ENCODE measurements at places on chromosomes 1 and 21.
A peak's percentile ranks its signal among the peaks of the same experiment; 100 is the strongest.

DNA sequence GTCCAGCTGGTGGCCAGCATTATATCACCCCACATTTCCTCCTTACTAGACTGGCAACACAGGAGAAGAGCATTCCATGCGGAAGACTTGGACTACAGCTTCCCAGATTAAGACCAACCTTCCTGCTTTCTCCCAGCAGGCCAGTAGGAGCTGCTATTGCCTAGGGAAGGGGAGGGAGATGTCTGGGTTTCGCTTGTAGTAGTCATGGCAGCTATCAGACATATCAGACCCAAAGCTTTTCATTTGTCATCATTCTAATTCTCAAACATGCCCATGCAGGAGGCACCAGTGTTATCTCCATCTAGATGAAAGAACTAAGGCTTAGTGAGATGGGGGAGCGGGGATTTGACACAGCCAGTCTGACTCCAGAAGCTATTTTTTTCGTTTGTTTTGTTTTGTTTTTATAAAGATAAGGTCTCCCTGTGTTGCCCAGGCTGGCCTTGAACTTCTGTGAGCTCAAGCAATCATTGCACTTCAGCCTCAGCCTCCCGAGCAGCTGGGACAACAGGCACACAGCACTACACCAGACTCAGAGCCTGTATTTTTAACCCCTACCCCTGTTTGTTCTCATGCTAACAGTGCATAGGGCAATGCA is 4.5 kb downstream of the PLA2G2A start:
- no peak for DNase-seq

GRCh38 chr1:117093870-117094621 is 27.5 kb downstream of the TRIM45 start:
- no peak for DNase-seq

DNA sequence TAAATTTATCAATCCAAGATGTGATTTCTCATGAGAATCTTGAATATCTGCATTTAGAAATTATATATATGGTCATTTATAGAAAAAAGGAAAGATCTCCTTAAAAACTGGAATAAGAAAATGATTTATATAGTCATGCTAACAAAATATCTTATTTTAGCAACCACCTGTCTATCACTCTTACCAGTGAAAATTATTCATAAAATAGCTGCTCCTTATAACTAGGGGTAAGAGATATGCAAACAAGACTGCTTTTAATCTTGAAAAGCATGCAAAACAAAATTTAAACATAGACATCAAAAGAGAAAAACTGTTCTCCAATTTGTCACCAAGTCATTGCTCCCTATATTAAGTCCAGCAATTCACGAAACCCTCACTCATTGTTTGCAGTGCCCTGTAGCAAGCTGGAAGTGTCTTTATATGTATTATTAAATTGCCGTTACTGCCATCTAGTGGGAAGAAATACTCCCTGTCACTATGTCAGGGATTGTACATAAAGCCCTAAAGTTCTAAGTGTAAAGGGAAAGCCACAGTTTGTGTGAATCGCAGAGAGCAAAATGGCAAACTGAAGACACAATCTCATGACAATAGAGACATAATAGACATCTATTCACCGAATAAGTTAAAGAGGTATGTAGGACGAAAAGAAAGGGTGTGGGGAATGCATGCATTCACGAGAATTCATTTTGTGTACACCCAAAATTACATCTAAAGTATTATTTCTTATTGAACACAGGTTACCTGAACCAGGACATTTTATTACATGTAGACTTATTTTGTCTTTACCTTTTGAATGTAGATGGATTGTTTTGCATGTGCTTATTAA is 600.5 kb downstream of the USP25 start:
- DNase-seq: peak; percentile 73

- DNase-seq: no peak
These were observed 23.9 kb downstream of the INPP5B start for GRCh38 chr1:37922767-37923550.

GRCh38 chr1:104884939-104885338 is 1135.2 kb downstream of the AMY1C start:
- DNase-seq: no peak

DNA sequence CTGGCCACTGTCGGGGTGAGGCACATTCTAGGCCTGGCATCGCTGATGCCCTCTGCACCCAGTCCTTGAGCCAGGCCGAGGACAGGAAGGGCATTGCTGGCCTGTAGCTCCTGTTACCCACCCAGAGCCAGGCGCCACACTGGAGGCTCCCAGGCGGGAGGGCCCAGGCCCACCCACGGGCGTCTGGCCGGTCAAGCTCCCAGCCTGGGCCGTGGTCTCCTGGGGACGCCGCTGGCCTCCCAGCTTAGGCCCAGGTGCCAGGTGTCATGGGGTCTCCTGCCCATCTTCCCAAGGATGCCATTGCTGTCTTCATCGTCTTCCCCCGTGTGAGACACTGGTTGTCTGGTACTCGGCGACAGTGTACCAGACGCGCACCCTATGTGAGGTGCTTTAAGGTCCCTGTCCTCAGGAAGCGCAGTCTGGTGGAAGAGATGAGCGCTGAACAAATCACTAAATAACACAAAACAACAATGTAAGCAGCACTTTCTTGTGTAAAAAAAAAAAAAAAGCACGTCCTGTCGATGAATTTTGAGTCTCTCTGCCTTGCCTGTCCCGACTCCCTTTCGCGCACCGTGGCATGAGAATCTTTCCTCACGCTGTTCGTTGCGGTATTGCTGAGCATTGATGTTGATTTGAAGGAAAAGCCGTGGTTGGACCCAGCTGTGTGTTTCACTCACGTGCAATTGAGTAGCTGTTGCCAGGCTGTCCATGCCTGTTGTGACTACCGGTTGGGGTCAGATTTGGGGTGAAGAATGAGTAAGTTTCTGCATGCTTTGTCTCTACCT is 27.0 kb upstream of the TRAPPC10 start:
- no peak for DNase-seq

DNA sequence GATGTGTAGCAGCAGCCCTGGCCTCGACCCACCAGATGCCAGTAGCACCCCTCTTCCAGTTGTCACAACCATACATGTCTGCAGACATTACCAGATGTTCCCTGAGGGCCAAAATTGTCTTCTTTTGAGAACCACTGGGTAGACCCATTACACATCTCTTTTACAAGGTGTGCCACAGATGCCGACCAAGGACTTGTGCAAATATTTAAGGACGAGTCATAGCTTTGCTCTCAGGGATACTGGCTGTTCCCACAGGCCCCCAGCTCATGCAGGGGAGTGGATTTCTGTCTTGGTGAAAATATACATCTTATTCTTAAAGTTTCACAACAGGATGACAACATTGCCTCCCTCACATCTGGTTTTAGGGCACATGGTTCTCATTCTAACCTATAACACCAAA is 59.4 kb upstream of the ZBTB18 start:
- no peak for DNase-seq

- DNase-seq: no peak
These were observed 123.2 kb upstream of the TNFSF4 start for GRCh38 chr1:173330149-173330951.

Data from NCI-H1417 treated with DMSO at 0.1 percent for 48 hours (cell line).